Cortex of kidney (tissue), 1 donor: ENCODE measurements at places on chromosomes 12 and 14.

DNA sequence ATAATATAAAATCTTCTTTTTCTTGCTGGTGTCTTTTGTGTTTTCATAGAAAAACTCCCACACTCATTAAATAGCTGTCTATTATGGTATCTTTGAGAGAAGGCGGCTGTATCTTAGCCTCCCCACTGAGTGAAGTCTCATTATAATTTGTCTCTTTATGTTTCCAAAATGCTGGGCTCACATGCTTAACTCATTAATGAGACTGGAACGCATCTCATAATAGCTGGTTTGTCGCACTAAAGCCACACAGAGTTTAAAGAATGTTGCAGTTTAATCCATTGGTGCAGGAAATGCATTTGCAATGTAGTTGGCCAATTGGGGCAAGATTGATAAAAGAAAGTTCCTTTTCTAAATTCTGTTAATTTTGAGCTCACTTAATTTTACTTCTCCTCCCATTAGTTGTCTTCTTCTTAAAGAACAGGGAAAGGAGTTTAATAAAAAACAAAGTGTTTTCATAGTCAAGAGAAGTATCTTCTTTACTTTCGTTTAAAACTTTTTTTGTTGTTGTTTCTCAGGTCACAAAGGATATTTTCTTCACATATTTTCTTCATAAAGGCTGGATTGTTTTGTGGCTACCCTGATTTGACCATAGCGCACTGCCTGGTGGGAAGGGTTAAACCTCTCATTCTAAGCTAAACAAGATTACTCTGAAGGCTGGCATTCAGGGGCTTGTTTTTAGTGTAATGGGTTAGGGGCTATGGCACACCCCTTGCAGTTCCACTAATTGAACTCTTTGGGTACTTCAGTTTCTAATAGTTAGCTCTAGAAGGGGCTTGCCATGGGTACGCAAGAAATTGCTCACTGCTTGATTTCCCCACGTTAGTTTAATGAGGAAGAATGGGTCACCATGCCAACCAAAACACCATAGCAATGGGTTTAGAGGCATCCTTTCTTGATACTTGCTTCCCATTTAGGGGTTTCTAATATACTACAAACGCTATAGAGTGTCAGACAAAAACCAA is 197.0 kb downstream of the TMTC2 start:
- DNase-seq, result no peak

DNA sequence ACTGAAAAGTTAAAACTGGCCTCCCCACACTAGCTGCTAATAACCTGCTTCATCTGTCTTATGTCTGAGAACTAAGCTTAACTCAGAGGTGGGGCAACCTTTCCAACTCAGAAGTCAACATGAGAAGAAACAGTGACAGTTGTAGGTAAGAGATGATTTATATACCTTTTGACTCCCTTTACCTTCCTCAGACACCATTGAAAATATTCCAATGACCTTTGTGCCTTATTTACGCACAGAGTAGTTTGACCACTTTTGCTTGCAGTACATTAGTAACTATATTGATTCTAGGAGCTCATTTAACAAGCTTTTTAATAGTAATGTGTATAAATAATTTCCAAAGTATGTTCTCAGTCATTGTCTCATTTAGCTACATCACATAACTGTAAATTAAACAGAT is 77.6 kb downstream of the ALX1 start:
- no peak for DNase-seq

DNA sequence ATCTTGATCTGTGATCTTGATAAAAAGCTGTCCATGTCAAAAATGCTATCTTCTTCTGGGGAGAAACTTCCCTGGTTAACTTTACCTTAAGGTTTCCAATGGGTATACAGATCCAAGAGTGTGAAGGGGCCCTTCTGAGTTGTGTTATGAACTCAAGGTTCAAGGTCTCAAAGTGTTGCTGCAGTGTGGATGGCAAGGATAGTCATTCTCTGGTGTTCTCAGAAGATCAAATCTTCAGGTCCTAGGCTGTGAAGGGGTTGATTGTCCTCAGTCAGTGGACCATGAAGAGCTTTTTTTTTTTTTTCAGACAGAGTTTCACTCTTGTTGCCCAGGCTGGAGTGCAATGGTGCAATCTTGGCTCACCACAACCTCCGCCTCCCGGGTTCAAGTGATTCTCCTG is 114.4 kb downstream of the SPTSSA start:
- no peak for DNase-seq

GRCh38 chr12:50483488-50483887 is 21.3 kb upstream of the DIP2B start:
- no peak for DNase-seq

DNA sequence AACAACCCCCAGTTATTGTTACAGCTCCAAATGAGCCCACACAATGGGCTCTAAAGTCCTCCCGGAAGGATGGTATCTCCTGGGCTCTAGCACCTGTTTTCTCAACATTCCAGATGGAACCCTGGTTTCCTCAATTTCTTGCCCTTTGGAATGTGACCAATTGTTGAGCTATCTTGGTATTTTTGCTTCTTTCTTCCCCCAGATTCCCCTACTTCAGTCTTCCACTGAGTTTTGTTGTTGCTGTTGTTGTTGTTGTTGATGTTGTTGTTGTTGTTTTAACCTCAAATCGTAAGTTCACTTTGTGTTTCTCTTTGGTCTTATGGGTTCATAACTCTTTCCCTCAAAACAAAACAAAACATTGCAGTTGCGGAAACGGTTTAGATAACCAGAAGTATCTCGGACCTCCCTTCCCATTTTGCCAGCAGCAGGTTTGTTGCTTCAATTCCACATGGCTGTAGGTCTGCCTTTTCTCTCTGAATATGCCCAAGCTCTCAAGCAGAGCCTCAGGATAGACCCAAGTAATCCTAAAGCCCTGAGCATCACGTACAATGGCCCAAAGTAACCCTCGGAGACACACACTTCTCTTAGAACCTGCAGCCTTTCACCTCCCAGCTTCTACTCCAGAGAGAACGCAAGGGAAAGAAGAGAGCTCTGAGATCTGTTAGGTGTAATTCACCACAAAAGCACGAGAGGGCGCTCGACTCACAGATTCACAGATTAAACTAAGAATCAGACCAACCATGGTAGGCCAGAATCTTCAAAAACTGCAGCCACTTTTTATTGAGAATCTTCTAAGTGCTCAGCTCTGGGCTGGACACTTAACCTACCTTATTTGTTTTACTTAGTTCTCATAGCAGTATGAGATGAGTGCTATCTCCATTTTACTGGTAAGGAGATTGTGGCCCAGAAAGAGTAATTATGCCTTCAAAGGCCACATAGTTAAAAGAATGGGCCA is 1.0 kb upstream of the DDX23 start:
- DNase-seq, result no peak
